Urinary bladder (tissue), 4 donors: ENCODE measurements at places on chromosomes 6 and 20. TPM values are rescaled to one million over a fixed set of nuclear protein-coding genes. Genes with fewer than 3 reads are reported as not detected.

Gene ECT2L
- polyA plus RNA-seq = 0.05 TPM

Gene SLC35D3
- polyA plus RNA-seq = 0.09 TPM

Gene ACAT2
- polyA plus RNA-seq = 16.3 TPM

Gene CGAS
- polyA plus RNA-seq = 3.1 TPM

Gene NFATC2
- polyA plus RNA-seq = 2.1 TPM

Gene MRAP2
- 0.92 TPM for polyA plus RNA-seq

Gene KIF13A
- polyA plus RNA-seq = 41.1 TPM

Gene JPH2
- polyA plus RNA-seq = 83.5 TPM

Gene ADTRP
- 0.68 TPM for polyA plus RNA-seq

Gene PGC
- not detected for polyA plus RNA-seq

Gene ELOVL4
- polyA plus RNA-seq = 3.2 TPM

Gene OXT
- 0.48 TPM for polyA plus RNA-seq

Gene VPS16
- polyA plus RNA-seq = 33.2 TPM

Gene MDN1
- 11.6 TPM for polyA plus RNA-seq

Gene GSTA3
- not detected for polyA plus RNA-seq

Gene BMP6
- 3.8 TPM for polyA plus RNA-seq

Gene MAN1A1
- polyA plus RNA-seq = 98.6 TPM

Gene FOXQ1
- 9.0 TPM for polyA plus RNA-seq

Gene MCHR2
- polyA plus RNA-seq = not detected

Gene BANF2
- polyA plus RNA-seq = not detected

Gene TRIM38
- 4.6 TPM for polyA plus RNA-seq

Gene ECI2
- 50.3 TPM for polyA plus RNA-seq

Gene ACOT13
- 12.0 TPM for polyA plus RNA-seq

Gene SULF2
- 40.3 TPM for polyA plus RNA-seq

Gene ARMC2
- polyA plus RNA-seq = 2.4 TPM

Gene THBS2
- polyA plus RNA-seq = 22.8 TPM

Gene NR2E1
- not detected for polyA plus RNA-seq

Gene PAX1
- polyA plus RNA-seq = not detected

Gene NKX2-4
- polyA plus RNA-seq = not detected

Gene CFB
- polyA plus RNA-seq = 39.6 TPM

Gene DPPA5
- polyA plus RNA-seq = not detected

Gene ULBP1
- polyA plus RNA-seq = 0.03 TPM

Gene RRAGD
- polyA plus RNA-seq = 8.4 TPM

Gene TCF19
- 7.9 TPM for polyA plus RNA-seq

Gene CRIP3
- polyA plus RNA-seq = 1.1 TPM

Gene TEAD3
- polyA plus RNA-seq = 126 TPM

Gene CDSN
- not detected for polyA plus RNA-seq

Gene DUSP15
- 4.0 TPM for polyA plus RNA-seq

Gene RIOK1
- 17.5 TPM for polyA plus RNA-seq

Gene BTN1A1
- polyA plus RNA-seq = not detected

Gene PTK6
- polyA plus RNA-seq = 3.4 TPM

Gene TPBG
- 88.7 TPM for polyA plus RNA-seq

Gene PAK5
- polyA plus RNA-seq = 0.05 TPM

Gene TAGAP
- 3.5 TPM for polyA plus RNA-seq

Gene RIN2
- 19.5 TPM for polyA plus RNA-seq

Gene MC3R
- not detected for polyA plus RNA-seq

Gene ASIP
- polyA plus RNA-seq = 0.80 TPM

Gene KIF25
- 0.53 TPM for polyA plus RNA-seq

Gene MAS1
- not detected for polyA plus RNA-seq

Gene TCP11
- 0.15 TPM for polyA plus RNA-seq

Gene PBOV1
- polyA plus RNA-seq = not detected
